ENCODE measurements at places on chromosomes 6 and 20.

DNA sequence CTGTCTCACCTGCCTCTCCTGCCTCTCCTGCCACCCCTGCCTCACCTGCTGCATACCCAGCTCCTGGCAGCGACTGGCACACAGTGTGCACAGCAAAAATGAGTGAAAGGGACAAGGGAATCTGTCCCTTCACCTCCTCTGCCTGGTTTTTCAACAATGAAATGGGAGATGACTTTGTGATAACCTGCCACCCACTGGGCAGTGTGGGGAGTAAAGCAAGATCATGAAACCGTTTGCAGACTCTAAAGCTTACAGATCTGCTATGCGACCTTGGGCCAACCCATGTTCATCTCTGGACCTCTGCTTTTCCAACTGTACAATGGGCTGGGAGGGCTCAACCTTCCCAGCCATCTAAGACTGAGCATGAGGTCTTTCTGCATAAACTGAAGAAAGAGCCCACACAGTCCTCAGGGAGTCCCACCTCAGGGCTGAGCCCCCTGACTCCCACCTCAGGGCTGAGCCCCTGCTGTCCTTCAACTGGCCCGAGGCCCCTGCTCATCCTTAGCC, 81.1 kb downstream of the RIPOR3 start:
- no peak for DNase-seq

DNA sequence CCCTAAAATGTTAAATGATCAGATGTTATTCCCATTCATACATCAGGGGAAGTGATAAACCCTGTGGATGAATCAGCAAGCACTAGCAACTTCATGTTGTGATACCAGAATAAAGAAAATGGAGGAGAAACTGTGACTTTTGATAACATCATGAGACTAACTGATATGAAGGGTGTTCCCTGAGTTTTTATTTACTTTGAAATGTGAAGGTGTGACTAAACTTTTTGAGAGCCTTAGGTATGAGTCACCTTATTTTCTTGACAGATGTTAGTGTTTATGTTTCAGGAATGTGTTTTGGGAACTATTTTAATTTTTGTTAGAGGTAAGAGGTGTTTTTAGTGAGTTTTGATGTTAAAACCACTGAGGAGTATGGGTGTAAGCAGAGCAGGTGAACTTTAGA, 4.4 kb downstream of the PARD6B start:
- no peak for DNase-seq

DNA sequence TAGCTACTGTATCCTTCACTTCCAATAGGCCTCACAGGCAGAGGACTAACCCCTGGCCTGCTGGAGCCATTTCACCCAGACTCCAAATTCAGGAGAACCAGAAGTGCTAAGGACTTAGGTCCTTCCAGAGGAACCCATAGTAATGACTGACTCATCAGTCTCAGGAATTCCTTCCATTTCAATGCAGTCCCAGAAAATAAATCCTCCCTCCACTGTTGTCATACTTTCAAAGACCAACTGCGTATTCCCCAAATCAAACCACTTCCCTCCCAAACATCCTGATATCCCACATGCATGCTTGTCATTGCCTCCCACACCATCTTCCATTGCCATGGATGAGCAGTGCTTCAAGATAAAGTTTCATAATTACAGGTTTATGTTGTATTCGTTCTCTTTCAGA, 31.8 kb upstream of the NT5E start:
- DNase-seq, result no peak

GRCh38 chr6:40897390-40898003, 141.5 kb downstream of the UNC5CL start:
- no peak for DNase-seq

DNA sequence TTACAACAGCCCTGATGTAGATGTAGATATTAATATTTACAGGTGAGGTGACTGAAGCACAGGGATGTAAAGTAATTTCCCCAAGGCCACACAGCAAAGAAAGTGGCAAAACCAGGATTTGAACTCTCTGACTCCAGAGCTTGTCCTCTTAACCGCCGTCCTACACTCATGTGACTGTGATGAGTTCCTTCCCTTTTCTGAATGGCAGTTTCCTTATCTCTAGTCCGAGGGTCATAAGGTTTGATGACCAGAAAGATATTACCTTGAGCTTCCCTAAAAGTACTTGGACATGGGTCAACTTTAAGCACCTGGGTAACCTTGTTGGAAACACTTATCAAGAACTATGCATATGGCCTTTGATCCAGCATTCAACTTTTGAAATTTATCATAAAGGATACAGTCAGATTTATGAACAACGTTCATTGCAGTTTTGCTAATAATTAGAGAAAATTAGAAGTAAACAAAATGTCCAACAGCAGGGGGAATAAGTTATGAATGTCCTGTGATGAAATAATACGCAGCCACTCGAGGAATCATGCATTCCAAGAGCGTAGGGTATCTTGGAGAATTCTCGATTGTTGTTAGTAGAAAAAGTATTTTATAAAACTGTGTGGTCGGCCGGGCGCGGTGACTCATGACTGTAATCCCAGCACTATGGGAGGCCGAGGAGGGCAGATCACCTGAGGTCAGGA, 2.3 kb upstream of the TLDC2 start:
- no peak for DNase-seq

DNA sequence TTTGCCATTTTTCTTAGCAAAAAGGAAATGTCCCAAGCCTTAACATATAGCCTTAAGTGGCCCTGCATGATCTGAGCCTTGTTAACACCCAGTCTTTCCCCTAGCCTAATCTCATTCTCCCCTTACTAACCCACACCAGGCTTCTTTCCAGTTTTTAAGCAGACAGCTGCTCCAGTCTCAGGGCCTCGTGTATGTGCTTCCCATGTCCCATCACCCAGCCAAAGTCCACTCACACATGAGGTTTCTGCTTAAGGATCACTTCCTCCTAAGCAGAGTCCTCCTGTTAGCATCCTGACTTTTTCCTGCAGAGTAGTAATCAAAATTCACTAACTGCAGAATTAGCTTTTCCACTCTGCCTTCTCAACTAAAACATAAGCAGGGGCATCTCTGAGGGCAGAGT, 96.1 kb downstream of the SMLR1 start:
- no peak for DNase-seq

DNA sequence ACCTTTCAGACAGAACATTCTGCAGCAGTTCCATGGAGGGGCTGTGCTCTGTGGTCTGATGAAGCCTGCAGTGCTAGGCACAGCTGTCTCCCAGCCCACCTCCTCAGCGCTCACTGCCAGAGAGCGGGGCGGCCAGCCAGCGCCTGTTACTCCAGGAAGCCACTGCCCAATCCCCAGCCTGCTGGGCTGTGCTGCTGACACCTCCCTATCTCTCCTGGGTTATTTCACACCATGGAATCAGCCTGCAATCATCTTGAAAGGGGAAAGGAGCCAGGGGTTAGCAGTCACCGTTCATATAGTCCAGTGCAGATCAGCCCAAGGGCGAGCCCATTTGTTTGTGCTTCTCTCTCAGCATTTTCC, 46.3 kb upstream of the NHSL1 start:
- DNase-seq, result no peak

DNA sequence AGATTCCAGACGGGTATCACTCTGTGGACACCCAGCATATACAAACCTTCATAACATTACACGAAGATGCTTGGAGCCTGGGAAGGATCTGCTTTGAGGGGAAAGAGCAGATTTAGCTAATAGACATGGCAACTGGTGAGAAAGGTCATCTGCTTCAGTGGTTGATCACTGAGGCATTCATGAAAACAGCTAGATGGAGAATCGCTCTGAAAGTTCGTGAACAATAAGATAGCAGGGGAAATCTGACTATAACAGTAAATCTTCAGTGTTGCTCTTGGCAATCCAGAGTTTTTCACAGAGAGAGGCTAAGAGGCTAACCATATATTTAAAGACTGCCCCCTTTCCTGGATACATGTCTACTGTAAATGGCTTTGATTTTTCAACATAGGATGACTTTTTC, 245.3 kb downstream of the FARS2 start:
- DNase-seq, result no peak

- DNase-seq, result no peak
Observed at GRCh38 chr6:122798099-122798641, 9.1 kb downstream of the SMPDL3A start.

DNA sequence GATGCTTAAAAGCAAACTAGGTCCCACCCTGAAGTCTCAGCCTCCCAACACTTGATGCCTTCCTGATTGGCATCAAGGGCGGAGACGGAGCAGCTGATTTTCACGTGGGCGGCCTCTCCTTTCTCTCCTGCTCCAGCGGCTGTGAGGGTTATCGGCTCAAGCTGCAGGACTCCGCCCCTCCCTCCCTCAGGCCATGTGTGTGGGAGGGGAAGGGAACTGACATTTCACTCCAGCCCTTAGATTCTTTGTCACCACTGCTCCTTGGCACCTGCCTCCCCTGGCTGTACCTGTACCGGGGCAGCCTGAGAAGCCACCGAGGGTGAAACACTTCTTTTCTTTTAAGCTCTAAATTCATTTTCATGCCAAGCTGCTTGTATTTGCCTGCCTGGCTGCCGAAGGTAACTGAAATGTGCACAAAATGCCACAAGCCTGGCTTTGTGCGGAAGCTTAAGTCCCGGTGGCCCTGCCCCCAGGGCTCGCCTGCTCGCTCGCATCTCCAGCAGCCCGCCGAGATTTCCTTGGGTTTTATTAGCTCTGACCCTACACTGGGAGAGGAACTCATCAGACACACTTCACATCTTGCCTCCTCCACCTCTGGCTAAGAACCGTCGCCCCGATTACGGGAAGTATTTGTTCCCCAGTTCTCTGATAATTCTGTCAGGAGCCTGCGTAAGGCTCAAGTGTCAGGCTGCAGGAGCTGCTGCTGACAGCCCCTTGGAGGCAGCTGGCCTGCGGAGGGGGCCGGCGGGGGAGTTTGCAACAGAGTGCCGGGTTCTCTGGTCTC, 9.6 kb upstream of the CPNE5 start:
- no peak for DNase-seq

DNA sequence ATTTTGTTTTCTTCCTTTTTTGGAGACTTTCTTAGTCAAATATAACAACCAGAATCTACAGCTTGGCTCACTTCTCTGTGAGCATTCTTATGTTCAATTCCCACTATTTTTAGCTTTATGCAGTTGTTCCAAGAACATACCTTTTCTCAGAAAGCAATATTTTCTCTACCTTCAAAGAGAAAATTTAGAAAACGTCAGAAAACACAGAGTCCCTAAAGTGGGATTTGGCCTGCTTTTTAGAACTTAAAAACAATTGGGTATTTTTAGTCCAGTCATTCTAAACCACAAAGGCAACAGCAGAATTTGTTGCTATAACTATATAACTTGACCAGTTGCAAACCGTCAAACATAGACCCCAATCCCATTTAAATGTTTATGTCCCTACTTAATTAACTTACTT, 133.1 kb downstream of the MOXD1 start:
- no peak for DNase-seq

GRCh38 chr6:169490830-169491229, 211.0 kb downstream of the WDR27 start:
- no peak for DNase-seq

DNA sequence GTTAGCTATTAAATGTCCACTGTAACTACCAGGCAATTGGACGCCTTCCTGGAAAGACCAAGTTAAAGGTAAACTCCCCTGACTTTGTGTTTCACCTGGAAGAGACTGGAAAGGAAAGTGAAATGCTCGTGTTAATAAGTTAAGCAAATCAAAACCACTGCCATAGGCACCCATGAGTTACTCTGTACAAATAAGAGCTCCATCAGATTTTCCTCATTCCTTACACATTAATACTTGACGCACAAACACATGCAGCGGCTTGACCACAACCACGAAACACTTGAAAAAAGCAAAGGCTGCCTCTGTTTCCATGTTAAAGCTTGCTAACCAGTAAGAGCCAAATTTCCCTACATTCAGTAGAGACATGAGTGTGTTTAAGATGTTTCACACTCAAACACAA, 19.8 kb downstream of the GCM1 start:
- DNase-seq, result no peak

- no peak for DNase-seq
Observed at GRCh38 chr6:94362061-94362864, 942.9 kb upstream of the EPHA7 start.

- no peak for DNase-seq
Observed at GRCh38 chr6:70413992-70414494, 735 bp downstream of the FAM135A start.

DNA sequence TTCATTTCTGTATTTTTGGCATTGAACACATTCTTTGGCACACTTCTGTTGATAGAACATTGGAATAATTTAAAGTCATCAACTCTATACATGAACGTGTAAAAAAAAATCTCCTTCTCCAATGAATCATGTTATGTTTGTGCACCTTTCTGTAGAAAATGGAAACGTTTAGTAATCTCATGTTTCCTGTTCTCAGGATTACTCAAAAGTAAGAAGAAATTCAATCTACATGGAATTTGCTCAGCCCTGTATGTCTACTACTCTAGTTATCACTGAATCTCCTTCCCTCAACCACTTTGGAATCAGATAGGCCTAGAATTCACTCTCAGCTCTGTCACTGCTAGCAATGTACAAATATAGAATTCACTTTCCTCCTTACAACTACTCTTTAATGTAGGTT, 103.6 kb downstream of the COL21A1 start:
- no peak for DNase-seq

GRCh38 chr20:1255675-1256074, 10.4 kb upstream of the SNPH start:
- no peak for DNase-seq

GRCh38 chr6:100503043-100503705, 38.5 kb upstream of the SIM1 start:
- no peak for DNase-seq

DNA sequence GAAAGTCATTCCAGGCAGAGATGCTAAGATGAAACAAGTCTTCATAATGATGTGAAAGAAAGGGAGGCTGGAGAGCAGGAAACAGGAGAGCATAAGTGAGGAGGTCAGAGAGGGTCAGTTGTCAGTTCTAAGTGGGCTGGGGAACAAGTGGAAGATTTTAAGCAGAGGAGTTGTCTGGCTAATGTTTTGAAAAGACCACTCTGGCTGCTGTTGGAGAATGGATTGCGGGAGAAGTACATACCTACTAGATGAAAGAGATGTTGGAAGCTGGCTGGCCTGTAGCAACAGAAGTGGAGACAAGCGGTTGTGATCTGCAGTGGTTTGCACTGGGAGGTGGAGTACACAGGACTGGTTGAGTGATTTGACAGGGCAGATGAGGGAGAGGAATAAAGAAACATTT, 10.1 kb downstream of the SLC35F1 start:
- DNase-seq, result no peak

- DNase-seq, result no peak
Observed at GRCh38 chr20:17958373-17959256, 10.0 kb downstream of the SNX5 start.
